Caco-2 (cell line): ENCODE measurements at places on chromosomes 13 and 19.
A peak's percentile ranks its signal among the peaks of the same experiment; 100 is the strongest.

DNA sequence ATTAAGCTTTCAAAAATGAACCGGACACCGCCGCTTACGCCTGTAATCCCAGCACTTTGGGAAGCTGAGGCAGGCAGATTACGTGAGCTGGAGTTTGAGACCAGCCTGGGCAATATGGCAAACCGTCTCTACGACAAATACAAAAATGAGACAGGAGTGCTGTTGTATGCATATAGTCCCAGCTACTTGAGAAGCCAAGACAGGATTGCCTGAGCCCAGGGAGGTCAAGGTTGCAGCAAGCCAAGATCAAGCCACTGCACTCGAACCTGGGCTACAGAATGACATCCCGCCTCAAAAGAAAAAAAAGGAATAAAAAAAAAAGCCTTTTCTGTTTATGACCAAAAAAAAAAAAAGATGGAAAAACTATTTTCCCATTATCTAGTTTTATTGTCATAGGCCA, 96.4 kb downstream of the RBM26 start:
- no peak for DNase-seq

- DNase-seq: no peak
Measured at GRCh38 chr19:45901912-45902650, at the start of gene MYPOP. Gene MYPOP, minus strand, starts transcription at chr19:45902613. Its CDS starts 840 bp downstream, at chr19:45901773.

- DNase-seq: no peak
Measured at GRCh38 chr13:43647471-43647870, 139.3 kb downstream of the ENOX1 start.

- peak; percentile 95 for DNase-seq
Measured at GRCh38 chr13:43054803-43055802, 31.7 kb downstream of the DNAJC15 start.

DNA sequence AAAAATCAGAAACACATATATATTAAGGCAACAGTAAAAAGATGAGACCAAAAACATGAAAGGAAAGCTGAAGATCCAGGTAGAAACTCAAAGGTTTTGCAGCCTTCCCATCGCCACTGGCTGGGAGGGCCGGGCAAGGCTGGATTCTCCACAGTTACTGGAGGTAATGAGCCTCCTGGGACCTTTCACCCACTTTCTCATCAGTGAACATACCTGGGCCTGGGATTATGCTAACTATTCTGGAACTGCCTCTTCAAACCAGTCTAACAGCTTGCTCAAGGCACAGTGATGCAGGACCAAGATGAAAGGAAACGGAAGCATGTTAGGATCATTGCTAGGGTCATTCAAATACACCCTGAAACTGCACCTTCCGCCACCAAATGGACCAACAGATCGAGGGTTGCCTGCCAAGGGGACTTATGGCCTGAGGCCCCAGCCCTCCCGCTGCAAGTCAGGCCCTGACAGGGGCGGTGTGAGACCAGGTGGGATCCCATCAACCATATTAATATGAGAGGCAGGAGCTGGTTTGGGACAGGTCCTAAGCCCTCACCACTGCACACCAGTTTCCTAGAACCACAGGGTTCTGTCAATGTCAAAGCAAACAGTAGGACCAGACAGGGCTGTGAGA, 28.4 kb upstream of the ATP12A start:
- DNase-seq: peak; percentile 50

GRCh38 chr19:55098716-55099556, 18.5 kb downstream of the PPP1R12C start:
- DNase-seq: no peak

DNA sequence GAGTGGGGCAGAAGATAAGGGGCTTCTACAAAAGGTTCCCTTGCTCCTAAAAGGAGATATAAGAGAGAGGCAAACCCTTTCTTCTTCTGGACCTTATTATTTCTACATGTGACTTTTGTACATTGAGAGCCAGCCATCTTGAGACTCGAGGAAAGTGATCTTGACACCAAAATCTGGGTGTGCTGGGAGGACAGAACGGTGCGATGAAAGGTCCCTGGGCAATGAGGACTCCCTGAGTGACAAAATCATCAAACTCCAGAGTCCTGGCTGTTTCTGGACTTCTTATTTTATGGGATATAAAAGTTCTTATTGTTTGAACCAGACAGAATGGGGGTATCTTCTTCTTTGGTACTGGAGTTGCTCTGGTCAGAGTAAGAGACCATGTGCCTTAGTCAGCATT, 411.0 kb downstream of the ZNF536 start:
- DNase-seq: no peak

DNA sequence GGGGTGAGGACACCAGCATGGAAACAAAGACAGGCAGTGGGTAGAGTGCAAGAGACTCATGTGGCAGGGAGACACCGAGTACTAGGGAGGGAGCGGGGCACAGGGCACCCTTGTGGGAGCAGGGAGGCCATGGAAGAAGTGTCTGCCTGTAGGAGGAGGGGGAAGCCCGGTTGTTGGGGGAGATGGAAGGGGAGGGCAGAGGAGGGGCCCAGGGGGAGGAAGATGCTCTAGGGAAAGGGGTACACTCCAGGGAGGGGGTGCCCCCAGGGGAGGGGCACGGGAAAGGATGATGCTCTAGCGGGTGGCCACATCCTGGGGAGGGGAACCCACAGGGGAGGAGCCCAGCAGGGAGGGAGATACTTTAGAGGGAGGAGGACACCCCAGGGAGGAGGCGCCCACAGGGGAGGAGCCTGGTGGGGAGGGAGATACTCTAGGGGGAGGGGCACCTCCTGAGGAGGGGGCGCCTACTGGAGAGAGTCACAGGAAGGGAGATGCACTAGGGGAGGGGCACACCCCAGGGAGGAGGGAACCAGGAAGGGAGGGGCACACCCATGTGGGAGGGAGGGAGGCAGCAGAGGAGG, 24.9 kb downstream of the CPAMD8 start:
- no peak for DNase-seq

DNA sequence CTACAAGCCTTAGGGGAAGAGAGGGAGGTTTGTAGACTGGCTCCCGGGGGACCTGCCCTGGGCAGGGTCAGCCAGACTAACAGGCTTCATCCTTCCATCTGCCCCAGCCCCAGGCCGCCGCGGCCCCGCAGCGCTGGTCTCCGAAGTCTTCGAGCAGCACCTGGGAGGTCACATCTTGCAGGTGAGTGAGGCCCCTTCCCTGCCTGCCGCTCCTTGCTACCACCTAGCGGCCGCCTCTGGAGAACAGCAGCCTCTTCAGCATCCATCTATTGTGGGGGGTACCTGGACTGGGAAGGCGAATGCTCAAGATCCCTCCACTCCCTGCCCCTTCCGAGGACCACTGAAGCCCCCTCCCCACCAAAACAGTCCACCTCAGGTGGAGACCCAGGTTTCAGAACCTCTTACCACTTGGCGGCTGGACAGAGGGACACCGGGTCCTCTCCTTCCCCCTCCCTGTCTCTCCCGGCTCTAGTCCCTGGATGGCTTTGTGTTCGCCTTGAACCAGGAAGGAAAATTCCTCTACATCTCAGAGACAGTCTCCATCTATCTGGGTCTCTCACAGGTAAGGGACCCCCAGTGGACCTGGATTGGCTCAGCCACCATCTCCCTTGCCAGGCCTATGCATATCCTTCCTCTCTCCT, 12.7 kb downstream of the NPAS1 start:
- peak; percentile 88 for DNase-seq

- no peak for DNase-seq
Measured at GRCh38 chr19:34482380-34483250, 1.1 kb downstream of the WTIP start.

DNA sequence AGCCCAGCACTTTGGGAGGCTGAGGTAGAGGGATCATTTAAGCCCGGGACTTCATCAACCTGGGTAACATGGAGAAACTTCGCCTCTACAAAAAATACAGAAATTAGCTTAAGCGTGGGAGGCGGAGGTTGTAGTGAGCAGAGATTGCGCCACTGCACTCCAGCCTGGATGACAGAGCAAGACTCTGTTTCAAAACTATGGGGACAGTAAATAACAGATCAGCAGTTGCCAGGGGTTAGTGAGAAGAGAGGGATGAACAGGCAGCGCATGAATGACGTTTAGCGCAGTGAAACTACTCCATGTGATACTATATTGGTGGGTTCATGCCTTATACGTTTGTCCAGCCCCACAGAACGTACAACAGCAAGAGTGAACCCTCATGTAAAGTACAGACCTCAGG, 7.1 kb upstream of the ICAM3 start:
- DNase-seq: no peak

DNA sequence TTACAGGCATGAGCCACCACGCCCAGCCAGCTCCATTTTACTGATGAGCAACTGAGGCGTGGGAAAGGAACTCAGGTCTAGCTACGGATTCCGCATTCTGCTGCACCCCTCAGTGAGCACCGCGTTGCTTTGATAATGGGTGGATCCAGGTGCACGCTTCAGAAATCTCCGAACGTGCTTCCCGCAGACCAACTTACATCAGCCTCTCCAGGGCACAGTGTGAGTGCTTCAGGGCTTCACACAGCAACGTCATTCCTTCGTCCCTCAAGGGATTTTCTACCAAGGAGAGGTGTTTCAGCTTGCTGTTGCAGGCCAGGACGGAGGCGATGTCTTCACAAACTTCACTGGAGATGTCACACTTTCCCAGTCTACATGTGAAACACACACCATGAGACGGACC, 21.7 kb downstream of the NLRP9 start:
- DNase-seq: no peak

DNA sequence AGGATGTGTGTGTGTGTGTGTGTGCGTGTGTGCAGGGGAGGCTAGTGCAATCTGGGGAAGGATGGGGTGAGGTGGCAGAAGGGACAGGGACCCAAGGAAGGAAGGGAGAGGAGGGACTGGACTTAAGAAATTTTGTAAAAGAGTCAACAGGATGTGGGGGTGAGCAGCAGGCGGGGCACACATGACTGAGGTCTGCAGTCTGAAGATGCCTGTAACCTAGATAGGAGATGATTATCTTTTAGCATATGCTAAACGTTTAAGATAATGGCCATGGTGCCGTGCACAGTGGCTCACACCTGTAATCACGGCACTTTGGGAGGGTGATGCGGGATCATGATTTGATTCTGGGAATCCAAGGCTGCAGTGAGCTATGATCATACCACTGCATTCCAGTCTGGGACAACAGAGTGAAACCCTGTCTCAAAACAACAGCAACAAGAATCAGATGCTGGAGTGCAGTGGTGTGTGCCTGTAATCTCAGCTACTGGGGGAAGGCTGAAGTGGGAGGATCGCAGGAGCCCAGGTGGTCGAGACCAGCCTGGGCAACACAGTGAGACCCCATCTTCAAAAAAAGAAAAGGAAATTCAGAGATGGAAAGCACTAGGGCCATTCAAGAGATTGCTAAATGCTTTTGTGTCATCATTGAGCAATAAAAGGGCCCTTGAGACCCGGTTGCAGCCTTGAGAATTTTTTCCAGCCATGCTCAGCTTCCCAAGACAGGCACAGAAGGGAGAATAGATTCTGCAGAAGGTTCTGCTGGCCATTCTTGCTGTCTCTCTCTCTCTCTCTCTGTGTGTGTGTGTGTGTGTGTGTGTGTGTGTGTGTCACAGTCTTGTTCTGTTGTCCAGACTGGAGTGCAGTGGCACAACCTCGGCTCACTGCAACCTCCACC, 3.8 kb upstream of the ZNF414 start:
- DNase-seq: no peak

GRCh38 chr13:111877906-111878305, 189.0 kb upstream of the SOX1 start:
- no peak for DNase-seq

DNA sequence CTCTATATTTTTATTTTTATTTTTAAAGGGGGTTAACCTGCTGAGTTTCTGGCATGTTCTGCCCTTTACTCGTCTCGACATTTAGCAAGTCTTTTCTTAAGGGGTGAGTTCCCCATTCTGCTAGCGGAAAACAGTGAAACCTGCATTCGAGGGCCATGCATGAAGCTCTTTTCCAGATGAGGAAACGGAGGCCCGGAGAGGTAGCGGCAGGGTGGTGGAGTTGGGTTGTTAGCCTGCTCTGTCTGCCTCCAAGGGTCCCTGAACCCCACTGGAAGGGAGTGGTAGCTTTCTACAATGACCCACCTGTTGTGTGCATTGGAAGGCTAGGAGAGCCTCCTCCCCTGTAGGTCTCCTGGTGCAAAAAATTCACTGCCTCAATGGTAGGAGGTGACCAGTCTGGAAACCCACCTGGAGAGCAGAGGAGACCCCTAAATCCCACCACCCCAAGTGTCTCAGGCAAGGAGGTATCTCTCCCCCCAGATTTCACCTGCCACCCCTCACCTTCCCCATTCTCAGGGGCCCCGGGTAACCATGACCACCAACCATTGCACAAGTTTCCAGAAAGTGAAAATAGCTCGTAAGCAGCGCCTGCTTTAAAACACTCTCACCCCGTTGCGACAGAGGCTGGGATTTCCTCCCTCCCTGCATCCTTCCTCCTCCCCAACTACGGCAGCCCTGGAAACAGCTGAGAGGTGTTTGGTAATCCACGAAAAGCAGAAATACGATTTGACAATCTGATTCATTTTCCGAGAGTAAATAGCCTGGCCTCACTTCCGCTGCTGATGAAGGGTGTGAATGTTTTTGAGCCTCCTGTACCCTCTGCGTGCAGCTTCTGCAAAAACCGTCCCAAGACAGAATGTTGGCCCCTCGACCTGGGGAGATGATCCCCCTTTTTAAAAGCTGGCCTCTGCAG, 3.5 kb downstream of the KLF2 start:
- no peak for DNase-seq

DNA sequence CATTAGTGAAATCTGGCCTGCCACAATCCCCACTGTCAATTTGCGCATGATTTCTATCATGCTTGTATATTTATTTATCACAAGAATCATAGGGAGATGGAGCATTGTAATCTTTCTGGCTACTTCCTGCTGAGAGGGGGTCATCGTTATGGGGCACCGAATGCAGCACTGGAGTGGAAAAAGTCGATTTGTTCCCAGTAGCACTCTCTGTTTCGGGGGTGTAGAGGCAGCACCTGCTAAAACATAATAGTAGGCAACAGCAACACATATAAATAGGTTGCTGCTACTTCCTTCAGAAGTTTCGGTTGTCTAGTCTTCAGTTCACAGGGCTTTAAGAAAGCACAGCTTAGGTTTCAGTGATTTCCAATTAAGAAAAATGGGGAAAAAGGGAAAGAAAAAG, 23.4 kb upstream of the CEACAM21 start:
- no peak for DNase-seq

DNA sequence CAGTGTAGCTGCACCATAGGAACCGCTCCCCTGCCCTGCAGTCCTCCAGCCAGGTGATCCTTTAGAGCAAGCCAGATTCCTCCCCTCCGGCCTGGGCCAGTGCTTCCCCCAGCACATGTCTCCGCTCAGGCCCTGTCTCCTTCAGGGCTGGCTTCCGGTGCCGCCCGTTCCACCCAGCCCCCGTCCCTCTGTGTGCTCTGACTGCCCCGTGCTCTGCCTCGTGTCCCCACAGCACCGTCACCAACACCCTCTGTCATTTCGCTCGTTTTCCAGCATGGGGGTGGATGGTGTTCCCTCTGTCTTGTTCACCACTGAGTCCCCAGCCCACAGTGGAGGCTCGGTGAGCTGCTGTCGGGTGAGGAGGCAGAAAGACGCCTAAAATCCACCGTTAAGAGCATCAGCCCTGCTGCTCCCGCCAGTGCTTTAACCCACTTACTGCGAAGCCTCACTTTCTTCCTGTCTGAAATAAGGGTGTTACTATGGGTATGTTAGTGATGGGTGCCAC, 54.5 kb downstream of the TSSK6 start:
- DNase-seq: no peak

GRCh38 chr13:113411216-113412023, 41.9 kb downstream of the ADPRHL1 start:
- no peak for DNase-seq
